Stimulated activated CD8-positive, alpha-beta memory T cell treated with anti-CD3 and anti-CD28 coated beads, Interleukin-4, amount 100 ng/mL, for 1 hour (primary cell): ENCODE measurements at places on chromosomes 7 and 10.

DNA sequence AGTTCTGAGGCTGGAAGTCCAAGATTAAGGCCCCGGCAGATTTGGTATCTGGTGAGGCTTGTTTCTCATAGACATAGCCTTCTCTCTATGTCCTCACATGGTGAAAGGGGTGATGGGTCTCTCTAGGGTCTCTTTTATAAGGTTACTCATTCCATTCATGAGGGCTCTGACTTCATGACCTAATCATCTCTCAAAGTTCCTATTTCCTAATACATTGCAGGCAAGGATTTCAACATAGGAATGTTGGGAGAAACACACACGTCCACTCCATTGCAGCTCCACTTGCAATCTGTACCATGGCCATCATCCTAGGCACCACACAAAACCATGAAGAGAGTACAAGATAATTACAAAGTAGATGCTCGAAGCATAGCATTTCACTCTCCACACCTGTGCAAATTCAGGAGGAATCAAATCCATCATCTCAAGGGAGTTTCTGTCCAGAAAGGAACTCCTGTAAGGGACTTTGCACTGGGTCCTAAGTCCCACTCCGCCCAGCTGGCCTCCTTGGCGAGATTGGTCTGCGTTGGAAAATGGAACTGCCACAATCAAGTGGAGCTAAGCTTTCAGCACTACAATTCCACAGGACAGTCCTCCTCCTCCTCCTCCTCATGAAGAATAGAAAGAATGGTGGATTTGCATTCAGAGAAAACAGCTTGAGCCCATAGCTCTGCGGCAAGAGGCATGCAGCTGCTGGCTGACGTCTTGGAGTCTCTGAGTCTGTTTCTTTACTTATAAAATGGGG is 8.8 kb downstream of the DDC start:
- no peak for DNase-seq

- no peak for DNase-seq
These were observed 5.8 kb downstream of the GNAI1 start for GRCh38 chr7:80140388-80140787.

- no peak for DNase-seq
These were observed 31.3 kb upstream of the FOXL3 start for GRCh38 chr7:258476-259190.

GRCh38 chr10:53022611-53023088 is 250.1 kb upstream of the MBL2 start:
- no peak for DNase-seq

DNA sequence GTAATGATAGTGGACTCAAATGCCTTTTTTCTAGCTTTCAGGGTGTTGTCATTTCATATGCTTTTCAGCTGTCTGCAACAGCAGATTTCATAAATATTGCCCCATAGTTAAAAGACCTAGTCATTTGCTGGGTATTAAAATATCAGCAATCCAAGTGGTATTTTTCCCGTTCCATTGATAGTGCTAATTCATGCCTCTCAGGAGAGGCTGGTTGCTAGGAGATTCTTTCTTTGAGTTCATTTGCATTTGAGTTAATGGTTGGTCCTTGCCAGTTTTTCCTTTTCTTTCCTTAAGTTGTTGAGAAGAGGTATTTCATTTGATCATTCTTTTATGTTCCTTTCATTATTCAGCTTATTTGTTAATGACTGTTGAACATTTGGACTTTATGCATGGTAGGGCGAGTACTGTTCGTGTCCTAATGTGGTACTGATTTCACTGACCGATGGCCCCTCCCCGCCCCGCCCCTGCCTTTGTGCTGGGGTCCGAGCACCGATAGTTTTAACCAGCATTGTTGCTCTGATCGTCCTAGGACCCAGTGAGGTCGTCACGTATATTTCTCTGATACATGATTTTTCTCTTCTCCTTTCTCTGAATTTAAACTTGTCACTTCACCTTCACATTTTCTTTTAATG is 128.6 kb downstream of the CCNY start:
- no peak for DNase-seq

- DNase-seq, result no peak
These were observed 64.1 kb upstream of the PDZD8 start for GRCh38 chr10:117439243-117439912.

GRCh38 chr7:119685906-119686305 is 587.1 kb upstream of the KCND2 start:
- DNase-seq, result no peak

DNA sequence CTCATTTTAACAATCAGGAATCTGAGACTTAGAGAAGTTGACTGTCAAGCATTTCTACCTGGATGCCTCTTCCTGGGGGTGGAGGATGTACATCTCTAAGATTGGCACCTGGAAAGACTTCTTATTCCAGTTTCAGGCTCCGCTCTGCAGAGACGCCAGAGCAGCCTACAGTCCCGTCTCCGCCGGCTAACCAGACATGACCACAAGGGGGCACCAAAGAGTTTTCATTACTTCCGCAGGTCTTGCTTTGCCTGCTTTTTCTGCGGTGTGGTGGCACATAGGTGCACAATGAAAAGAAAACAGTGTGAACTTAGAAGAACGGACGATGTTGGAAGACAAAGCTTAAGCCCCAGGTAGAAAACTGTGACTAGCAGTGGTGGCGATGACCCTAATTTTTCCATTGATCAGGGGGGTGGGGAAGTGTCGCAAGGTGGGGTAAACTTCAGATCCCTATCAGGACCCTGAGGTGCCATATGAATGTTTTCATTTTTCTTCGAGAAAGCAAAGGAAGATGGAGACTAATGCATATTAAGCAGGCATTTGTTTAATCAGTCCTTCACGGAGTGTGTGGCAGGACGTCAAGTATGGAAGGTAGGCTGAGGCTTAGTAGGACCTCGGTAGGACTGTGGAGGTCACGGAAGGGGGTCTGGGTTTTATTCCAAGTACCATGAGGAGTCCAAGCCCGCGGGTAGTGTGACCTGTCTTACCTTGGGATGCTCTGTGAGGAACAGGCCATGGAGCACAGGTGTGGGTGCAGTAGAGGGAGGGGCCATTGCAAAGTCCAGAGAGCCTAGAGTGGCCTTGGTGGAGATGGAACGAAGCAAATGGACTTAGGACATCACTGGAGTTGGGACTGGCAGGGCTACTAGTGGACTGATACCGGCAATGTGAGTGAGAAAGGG is 60.1 kb upstream of the SORCS3 start:
- peak; percentile 33 for DNase-seq

GRCh38 chr10:49592726-49593563 is 17.2 kb upstream of the SLC18A3 start:
- DNase-seq, result no peak

DNA sequence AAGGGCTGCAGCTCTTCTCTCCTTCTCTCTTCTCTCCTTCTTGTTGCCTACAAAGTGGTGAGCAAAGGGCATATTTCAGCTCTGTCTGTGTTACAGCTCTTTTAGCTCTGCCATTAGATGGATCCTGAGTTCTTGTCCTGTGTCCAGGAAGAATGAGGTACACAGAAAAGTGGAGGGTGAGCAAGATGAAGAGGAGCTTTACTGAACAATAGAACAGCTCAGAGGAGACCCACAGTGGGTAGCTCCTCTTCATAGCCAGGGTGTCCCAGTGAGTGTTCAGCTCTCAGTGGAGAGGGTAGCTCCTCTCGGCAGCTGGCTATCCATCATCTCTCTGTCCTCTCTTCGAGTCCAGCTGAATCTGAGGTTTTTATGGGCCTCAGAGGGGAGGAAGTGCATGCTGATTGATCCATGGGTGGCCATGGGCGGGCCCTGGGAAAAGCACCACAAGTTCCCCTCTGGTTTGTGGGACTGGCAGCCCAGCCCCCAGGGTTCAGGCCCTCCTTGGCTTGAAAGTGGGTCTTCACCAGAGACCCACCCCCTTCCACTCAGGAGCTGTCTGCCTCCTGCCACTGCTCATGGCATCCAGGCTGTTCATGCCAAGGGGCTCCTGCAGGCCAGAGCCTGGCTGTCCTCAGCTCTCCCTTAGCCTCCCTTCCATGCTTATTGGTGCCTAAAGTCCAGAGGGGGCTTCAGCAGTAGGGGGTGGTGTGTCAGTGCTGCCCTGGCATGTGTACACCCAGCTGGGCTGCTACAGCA is 109.1 kb upstream of the FAM180A start:
- DNase-seq, result no peak

DNA sequence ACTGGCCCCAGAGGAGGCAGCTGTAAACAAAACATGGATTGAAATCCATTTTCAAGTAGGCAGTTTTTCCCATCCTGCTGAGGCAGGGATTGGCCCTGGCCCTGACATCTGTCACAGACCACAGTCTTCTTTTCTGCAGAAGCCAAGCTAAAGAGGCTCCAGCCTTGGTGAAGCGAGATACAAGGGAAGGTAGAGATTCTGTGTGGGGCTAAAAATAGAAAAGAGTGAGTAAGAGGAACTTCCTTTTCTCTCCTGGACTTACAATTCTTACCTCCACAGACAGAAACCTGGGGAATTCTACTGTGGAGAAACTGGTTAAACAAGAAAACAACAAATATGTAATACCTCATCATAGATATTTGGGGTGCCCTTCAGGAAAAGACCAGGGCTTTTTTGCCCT is 624.8 kb upstream of the FZD8 start:
- no peak for DNase-seq

GRCh38 chr10:1739751-1740150 is 2.4 kb upstream of the ADARB2 start:
- no peak for DNase-seq

GRCh38 chr7:2003931-2004812 is 228.6 kb downstream of the MAD1L1 start:
- no peak for DNase-seq

- DNase-seq, result no peak
These were observed 203.0 kb downstream of the KCND2 start for GRCh38 chr7:120475994-120476393.

DNA sequence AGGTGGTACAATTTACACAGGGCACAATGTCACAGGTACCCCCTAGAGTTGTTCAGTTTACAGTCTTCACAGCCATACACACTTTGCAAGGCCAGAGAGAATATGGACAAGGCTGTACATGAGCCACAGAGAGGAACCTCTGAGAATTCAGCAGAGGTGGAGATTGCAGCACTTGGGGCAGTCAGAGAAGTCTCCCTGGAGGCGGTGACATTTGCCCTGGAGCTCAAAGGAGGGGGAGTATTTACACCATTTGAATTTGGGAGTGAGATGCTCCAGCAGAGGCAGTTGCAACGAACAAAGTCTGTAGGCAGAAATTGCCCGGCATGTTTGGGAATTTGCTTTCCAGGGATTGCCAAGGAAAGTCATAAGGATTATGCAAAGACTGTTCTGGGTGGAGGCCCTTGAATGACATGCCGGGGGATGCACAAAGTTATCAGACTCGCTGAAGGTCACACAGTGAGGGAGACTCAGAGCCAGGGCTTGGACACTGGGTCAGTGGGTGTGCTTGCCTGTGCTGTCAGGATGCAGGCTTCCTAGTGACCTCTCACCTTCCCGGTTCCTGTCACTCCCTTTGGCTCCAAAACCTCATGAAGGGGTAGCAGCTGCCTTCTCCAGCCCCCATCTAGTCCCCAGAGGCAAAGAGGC is 160.7 kb upstream of the PCBD1 start:
- no peak for DNase-seq

GRCh38 chr10:70692043-70692603 is 19.8 kb downstream of the ADAMTS14 start:
- DNase-seq, result no peak

DNA sequence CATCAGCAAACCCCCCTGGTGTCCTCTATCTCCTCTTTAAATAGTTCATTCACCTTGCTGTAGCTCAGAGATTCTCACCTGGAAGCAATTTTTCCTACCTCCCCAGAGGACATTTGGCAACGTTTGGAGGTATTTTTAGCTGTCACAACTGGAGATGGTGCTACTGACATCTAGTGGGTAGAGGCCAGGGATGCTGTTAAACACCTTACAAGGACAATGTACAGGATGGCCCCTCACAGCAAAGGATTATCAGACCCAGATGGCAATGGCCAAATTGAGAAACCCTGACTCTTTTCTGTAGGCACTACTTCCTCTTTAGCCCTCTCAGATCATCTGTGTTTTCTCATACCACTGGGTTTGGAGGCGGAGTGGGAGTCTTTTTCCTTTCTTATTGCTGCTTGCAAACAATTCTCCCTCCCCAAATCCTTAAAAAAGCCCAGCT is 13.2 kb upstream of the TRA2A start:
- DNase-seq, result no peak

GRCh38 chr10:93992400-93993030 is 1.2 kb upstream of the PLCE1 start:
- no peak for DNase-seq

DNA sequence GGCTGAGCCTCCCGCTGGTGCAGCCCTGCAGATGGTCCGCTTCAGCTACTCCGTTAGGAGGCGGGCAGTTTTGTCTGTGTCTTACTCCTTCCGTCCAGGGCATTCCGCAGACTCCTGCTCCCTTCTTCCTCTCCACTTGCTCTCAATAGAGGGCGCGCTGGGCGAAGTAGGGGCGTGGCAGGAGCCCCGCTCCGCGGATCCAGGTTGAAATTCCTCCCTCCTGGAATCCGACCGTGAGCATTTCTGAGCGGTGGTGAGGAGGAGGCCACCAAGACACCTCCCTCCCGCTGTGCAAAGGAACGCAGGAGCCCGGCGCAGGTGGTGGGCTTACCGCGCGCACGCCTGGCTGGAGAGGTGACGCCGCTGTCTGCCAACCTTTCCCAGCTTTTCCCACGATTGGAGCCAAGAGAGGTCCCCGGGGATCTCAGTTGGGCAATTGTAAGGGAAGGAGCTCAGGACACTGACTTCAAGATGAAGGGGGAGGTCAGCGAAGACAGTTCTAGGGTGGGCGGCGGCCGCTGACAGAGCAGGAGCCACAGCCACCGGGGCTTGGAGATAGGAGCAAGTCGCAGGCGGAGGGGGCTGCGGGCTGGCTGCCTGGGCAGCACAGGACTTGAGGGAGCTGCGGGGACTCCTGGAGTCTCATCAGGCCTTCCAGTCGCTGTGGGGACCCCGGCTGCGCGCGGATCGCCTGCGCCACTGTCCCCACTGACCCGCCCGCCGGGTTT is 1011.3 kb downstream of the XPNPEP1 start:
- DNase-seq, result no peak

DNA sequence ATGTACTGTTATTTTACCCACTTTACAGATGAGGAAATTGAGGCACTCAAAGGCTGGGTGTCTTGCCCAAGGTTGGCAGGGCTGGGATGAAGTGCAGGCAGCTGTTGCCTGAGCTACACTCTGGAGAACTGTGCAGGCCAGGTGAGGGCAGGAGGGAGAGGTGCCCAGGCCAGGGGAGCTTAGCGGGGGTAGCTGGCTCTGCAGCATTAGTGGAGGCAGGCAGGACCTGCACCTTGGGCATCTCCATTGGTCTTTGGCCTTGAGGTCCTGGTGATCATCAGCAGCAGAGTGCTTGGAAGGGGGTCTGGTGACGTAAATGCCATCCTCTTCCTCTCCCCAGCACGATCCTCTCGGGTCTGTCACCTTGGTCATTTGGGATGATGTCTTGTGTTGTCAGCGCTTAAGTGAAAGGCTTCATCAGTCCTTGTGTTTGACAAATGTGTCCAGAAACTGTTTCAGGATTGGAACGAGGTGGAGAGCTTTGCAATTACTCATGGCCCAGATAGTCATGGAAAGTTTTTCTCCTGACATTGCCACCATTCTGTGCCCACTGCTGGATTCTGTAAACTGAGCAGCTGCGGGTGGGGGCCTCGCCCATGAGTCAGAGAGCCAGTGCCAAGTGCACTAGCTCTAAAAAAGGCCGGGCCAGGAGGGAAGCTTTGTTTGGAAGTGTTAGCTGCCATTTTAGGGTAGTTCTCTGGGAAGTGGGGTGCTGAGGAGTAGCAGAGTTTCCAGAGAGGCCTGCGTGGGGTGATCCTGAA is 47.6 kb downstream of the TSPAN15 start:
- no peak for DNase-seq
